ENCODE measurements at places on chromosomes 7 and 10. TPM values are rescaled to one million over a fixed set of nuclear protein-coding genes. Genes with fewer than 3 reads are reported as not detected.

The CFAP43 gene
- total RNA-seq, result 0.21 TPM

The GPR26 gene
- total RNA-seq, result 0.07 TPM

The NXPH1 gene
- 0.37 TPM for total RNA-seq

The GRM3 gene
- 0.30 TPM for total RNA-seq

The ZNF488 gene
- total RNA-seq, result 4.5 TPM

The PAPOLB gene
- not detected for total RNA-seq

The CALML5 gene
- total RNA-seq, result not detected

- DNase-seq, result no peak
These were observed 134.5 kb downstream of the NRBF2 start for GRCh38 chr10:63267414-63268148.

GRCh38 chr7:128353189-128353588, 8.3 kb downstream of the PRRT4 start:
- DNase-seq, result no peak

DNA sequence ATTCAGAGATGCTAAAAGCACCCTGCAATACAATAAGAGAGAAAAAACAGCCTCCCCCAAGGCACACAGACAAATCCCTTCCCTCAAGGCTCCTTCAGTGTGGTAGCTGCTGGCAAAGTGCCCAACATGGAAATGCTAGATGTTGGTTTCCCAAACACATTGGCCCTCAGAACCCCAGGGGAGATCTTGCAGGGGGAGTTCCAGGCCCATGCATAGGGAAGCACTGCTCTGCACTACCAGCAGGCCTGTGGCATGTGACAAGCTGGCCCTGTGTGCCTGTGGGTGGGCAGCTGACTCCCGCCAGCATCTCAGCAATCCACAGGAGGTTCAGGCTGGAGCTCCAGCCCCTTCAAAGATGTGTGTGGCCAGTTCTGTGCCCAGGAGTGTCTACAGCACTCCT, 16.8 kb upstream of the CSGALNACT2 start:
- DNase-seq, result no peak

DNA sequence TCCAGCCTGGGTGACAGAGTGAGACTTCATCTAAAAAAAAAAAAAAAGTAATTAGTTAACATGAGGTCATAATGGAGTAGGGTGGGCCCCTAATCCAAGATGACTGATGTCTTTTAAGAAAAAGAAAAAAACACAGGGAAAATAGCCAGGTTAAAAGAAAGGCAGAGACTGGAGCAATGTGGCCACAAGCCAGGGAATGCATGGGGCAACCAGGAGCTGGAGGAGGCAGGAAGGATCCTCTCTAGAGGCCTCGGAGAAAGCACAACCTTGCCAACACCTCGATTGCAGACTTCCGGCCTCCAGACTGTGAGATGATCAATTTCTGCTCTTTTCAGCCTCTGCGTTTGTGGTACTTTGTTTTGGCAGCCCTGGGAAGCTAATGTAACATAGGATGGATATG, 121.5 kb downstream of the ITIH5 start:
- no peak for DNase-seq

DNA sequence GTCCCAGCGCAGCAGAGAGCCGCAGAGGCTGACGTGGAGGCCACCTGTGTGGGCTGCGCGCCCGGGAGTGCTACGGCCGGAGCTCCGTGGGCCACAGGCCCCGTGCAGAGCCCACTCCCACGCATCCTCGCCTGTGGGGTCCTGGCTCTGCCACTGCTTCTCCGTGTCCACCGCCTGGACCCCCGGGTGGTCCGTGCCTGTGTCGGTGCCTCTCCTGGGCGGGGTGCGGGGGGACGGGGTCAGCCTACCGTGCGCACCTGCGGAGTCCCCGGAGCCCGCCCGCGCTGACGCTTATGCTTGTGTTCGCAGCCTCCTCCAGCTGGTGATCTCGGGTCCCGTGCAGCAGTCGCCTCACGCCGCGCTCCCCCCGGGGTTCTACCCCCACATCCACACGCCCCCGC, 7.8 kb upstream of the ZNF853 start:
- DNase-seq, result peak; percentile 63

DNA sequence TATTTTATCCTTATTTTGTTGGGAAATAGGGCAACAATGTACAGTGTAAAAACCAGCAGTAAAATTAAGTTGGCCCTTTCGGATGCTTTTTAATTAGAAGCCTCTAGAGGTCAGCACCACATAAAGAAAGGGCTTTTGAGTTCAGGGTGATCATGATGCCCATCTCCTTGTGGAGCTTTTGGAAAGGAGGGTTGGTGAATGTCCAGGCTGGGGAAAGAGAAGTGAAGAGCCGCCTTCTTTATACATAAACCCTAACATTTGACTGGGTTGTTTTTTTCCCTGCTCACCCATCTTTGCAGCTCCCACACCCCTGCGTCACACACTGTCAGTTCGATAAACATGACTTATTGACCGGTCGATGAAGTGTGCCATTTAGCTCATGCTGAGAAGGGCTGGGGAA, 29.8 kb downstream of the MTURN start:
- peak; percentile 65 for DNase-seq

GRCh38 chr7:74561898-74562613, 95.5 kb upstream of the GTF2I start:
- DNase-seq, result no peak

DNA sequence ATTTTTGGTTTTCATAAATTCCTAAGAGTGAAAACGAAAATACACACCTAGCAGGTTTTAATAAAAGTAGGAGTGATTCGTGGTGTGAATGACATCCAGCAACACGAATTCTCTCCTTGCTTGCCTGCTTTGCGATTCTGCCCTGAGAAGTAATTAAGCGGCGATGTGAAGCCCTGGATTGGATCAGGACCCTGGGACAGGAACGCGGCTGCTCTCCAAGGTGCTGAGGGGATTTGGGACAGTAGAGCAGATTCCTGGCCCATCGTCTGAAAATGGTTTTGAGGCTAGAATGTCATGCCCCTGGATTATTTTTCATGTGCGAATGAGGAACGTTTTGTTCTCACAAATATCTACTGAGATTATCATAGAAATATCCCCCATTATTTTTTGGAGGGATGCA, 7.8 kb downstream of the NPS start:
- peak; percentile 74 for DNase-seq
